Neural progenitor cell (in vitro differentiated cells): ENCODE measurements at places on chromosomes 1 and 21.

DNA sequence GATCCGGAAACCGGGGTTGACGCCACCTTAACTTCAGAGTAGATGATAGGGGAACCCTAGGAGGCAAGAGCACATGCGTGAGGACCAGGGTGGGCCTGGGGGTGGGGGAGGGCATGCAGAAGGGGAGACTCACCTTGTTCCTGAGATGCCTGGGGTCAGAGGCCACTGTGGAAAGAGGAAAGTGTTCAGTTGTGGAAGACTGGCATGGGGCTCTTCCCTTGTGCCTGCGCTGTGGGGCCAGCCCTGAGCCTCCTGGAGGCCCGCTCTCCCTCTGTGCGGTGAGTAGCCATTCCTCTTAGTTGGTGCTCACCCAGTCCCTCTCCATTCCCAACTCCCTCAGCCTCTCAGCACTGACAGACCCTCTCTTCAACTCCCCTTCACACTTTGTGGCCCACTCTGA lies 36.6 kb downstream of the FCRL5 start:
- DNase-seq: no peak

DNA sequence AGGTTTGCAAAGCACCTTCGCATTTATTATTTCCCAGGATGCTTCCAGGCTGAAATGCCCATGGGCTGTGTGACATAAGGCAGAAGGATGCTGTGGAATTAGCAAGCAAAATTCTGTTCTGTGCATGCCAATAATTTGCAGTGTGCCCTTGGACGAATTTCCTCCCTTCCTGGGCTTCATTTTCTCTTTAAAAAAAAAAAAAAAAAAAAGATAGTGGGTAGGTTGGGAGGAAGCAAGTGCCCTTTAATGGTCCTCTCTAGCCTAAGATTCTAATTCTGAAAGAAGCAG lies 2.5 kb upstream of the ID3 start:
- peak; percentile 16 for DNase-seq

DNA sequence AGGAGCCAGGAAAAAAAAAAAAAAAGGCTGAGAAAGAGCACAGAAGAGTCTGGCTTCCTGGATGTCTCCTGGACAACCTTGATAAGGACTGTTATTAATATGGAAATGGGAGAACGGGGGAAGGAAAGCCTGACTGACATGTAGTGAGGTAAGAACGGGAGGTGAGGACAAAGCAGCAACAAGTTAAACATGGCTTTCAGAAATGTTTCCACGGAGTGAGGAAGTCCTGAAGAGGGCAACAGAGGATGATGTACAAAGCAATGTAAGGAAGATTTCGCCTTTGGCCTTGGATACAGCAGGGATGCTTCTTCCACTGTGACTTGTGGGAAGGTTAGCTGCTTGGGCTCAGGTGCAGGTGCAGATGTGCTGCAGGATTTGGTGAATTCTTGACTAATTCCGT lies 11.9 kb upstream of the NIBAN1 start:
- DNase-seq: no peak

DNA sequence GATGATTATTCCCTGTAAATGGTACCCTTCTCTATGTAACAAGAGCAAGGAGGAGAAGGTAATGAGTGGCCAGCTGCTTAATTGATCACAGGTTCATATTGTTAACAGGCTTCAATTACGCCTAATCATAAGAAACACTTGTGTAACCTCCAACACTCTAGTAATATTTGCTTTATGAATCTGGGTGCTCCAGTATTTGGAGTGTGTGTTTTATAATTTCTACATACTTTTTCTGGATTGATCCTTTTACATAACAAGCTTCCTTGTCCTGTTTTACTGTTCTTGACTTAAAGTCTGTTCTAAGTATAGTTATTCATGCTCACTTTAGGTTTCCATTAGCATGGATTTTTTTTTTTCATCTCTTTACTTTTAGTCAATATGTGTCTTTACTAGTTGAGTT lies 984.2 kb downstream of the AMY1C start:
- DNase-seq: no peak

DNA sequence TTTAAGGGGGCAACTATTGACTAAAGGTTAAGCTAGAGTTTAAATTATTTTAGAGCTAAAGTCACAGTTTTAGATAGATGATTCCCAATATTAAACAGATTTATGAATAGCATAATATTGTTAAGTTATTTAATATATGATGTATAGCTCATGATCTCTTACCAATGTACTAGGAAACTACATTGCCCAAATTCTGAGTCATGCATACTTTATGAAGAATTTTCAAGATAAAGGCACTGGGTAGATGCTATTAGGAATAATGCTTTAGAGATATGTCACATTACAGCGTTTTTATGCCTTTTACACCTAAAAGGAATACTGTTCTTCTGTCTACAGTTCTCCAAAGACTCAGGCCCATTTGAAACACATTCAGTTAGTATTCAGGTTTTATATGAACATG lies 215.1 kb downstream of the NCAM2 start:
- no peak for DNase-seq
